CD4-positive, alpha-beta T cell treated with Interferon alpha-2 for 1 hour (primary cell): ENCODE measurements at places on chromosomes 16 and 17.

DNA sequence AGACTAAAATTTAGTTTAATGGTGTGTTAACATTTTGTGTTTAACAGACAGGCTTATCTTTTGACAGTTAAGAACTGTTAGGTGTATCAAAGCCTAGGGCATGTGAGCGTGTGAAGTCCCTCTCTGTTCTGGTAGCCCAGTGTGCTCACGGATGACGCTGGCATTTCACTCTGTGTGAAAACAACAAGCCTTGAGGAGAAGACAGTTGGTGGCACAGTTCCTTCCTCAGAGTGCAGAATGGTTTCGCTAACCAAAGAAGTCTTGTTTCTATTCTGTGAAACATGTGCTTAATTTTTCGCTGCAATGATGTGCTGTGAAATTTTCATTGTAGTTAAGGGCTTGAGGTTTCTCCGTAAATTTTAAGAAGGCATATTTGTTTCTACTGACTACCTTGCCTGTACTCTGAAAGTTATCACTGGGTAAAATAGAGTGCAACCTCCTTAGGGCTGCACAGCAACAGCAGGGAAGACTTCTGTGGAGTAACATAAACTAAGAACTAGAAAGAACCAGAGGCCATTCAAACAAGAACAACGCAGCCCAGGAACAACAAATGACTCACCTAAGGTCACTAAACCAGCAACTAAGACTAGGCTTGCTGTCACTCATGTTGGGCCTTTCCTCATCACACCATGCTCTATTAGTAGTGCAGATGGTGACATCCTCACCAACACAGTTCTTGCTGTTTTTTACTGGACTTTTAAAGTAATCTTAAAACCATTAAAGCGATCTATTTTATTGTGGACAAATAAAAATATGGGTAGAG lies 33.4 kb downstream of the BRD7 start:
- peak; percentile 28 for DNase-seq

- no peak for DNase-seq
These were observed 83.2 kb downstream of the SPECC1 start for GRCh38 chr17:20092261-20092867.

- peak; percentile 91 for DNase-seq
These were observed 945 bp downstream of the SGSH start for GRCh38 chr17:80219013-80219762.

DNA sequence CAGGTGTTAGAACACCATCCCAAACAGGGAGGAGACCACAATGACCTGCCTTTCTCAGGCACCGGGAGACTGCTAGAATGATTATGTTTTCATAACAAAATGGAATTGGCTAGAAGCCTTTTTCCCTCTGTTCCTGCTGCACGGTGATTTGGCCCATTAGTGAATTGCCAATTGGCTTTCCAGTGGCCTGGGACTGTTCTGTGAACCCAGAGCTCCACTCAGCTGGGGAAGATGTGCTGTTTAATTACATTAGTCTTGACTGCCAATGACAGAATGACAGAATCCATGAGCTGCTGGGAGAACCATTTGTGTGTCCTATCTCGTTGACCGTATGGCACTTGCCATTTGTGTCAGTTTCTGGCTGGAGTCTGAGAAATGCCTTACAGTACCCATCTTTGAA lies 242.9 kb downstream of the CDH11 start:
- DNase-seq = no peak

DNA sequence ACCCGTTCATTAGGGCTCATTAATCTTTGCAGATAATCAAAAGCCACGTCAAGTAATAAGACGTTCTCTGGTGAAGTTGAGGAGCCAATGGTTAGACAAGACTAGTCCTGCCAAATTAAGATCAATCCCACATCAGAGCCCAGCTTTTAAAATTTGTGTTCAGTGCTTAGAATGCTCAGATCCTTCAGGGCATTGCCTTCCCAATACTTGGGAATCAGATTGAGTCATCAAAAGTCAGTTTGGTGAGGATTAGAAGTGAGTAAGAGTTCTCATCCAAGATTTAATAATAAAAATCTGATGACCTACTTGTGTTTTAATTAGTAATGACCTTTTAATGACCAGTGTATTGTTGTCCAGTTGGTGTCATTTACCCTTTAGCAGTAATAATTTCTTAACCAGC lies 19.8 kb downstream of the MAP2K4 start:
- no peak for DNase-seq

DNA sequence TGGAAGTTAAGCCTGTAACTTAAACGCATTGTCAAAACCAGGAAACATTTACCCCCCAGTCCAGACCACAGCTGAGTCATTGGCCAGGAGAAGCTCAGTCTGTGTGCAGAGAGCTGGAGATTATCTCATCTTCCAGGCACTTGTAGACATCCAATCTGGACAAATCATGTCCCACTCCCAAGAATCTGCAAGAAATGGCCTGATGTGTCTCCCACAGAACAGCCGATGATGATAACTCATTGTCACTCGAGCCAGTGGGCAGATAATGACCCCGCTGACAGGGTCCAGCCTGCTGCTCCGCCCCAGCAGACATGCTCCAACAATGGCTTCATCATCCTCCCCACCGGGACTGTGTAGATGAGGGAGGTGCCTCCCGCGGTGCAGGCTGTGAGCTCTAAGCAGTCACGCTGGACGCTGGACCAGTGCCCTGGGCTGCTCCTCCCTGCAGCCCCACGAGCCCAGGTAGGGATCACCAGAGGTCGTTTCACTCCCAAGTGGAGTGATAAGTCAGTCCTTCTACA lies 322.5 kb downstream of the C16orf95 start:
- DNase-seq = no peak

DNA sequence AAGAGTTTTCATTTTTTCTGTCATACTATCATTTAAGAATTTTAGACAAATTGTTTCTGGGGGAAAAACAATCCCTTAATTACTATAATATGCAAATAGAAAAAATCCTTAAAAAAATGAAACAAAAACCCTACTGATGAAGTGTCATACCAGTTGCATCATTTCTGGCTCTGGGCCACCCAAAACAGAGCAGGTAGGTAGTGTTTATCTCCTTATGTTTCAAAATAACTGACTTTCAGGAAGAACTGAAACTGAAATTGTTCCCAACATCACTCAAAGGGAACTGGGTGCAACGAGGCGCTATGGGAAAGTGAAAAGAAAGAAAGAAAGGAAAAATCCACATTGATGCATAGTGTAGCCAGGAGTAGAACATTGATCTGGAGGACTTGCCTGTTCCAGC lies 653.1 kb upstream of the SOX9 start:
- DNase-seq = no peak

GRCh38 chr16:261031-261691 lies 14.6 kb downstream of the RGS11 start:
- no peak for DNase-seq

GRCh38 chr17:75086496-75087181 lies 1.1 kb upstream of the SLC16A5 start:
- no peak for DNase-seq

DNA sequence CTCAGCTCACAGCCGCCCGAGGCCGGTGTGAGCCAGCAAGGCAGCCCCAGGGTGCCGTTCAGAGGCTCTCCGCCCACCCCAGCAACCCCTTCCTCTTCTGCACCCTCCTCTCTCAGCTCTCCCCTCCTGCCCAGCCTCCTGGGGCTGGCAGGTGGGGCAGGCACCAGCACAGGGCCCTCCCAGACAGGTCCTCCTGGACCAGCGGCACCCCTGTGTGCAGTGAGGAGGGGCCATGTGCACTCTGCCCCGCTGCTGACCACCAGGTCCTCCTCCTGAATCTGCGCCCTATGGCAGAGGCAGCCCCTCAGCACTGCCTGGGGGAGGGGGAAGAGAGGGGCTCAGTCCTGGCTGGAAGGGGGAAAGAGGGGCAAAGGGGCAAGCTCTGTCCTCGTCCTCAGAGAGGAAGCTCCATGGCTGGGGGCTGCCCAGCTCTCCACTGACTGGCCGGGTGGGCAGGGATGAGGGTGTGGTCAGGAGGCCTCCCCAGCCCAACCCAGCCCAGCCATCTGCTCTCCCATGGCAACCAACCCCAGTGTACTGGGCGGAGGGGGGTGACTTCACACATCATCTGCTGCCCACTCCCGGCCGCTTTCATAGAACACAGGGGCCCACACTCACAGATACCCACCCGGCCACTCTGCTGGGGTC lies 5.4 kb upstream of the BCAR1 start:
- DNase-seq = no peak

- DNase-seq = peak; percentile 92
These were observed 41.5 kb downstream of the LDHD start for GRCh38 chr16:75074920-75075687.

GRCh38 chr17:79627766-79628690 lies 17.2 kb upstream of the RBFOX3 start:
- no peak for DNase-seq

- DNase-seq = peak; percentile 22
These were observed 1.1 kb downstream of the FLII start for GRCh38 chr17:18257268-18257981.

GRCh38 chr17:31411707-31412285 lies 20.3 kb downstream of the RAB11FIP4 start:
- DNase-seq = no peak

- DNase-seq = no peak
These were observed 2.8 kb downstream of the CEP20 start for GRCh38 chr16:15885560-15886001.

DNA sequence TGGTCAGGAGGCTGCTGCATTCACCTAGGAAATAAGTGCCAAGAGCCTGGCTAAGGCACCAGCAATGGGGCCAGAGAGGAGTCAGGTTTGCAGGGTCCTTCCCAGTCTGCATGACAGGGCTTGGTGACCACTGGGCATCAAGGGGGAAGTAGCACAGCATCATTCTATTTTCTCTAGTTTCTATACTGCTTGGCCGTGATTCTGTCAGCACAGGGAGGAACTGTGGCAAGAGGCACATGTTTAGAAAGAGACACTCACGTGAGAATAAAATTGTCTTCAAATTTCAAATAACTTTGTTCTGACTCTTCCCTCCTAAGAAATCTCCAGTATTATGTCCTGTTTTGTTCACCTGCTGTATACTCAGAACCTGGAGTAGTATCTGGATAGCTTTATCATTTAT lies 37.8 kb downstream of the ERN1 start:
- DNase-seq = no peak

DNA sequence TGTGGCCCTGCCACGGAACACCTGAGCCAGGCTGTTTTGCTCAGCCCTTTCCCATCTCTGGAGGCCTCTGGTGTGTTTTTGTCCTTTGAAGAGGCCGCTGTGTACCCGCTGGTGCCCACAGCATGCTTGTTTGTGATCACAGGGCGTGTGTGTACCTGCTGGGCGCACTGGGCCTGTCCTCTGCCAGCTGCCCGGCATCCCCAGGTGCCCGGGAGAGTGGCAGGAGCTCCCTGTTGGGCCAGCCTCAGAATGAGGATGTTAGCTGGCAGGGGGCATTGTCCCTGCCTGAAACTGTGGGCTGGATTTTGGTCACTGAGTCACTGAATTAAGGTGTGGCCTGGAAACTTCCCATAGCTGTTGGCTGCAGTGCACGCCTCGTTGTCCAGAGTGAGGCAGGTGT lies 31.1 kb downstream of the BAIAP2 start:
- DNase-seq = no peak

GRCh38 chr17:44602970-44603369 lies 45.7 kb downstream of the FZD2 start:
- DNase-seq = no peak

DNA sequence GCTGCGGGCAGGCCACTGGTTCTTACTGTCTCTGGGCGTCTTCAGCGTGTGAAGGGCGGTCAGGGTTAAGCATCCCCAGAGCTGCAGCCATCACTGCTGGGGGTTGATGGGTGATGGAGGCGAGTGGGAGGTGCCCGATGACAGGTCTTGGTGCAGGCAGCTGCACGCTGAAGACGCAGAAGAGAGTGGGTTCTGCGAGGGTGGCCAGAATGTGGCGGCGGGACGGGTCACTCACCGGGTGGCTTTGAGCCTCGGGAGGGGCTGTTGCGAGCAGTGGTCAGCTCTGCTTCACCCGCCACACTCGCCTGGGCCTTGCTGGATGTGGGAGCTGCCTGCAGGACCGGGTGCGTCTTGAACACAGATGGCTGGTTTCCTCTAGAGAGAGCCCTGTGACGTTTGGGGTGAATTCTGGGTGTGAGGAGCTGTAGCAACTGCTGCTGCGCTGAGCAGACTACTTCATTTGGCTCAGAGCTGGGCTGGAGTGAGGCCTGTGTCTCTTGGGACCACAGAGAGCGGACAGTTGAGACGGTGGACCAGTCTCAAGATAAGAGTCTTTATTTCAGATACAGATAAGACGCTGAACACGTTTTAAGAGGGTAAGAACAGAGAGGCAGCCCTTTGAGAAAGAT lies 44.6 kb upstream of the ZNF750 start:
- peak; percentile 29 for DNase-seq

GRCh38 chr17:3963237-3964201 lies 718 bp downstream of the ATP2A3 start:
- peak; percentile 74 for DNase-seq

- DNase-seq = no peak
These were observed 595.2 kb downstream of the TOX3 start for GRCh38 chr16:51951668-51952298.

DNA sequence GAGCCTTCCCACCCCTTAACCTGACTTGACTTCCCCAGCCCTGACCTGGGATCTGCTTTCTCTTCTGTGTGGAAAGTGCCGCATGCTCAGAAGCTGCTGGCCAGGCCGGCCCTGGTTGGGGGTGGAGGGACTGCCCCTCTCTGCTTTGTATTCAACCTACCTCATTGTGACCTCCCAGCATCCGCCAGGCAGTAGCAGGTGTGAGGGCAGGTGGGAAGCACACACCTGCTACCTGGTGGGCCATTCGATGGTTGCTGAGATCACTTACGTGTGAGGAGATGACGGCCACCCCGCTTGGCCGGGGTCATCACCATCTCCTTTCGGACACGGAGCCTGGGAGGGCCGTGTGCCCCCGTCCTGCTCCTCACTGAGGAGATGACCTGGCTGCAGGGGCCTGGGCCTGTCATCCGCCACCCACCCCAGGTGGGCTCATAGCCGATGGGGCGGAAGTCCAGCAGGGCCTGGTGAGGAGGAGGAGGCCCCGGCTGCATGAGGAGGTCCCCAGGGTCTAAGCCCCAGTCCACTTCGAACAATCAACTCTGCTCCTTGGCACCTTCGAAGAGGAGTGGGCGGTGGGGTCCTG lies 7.1 kb downstream of the CPNE7 start:
- DNase-seq = no peak

DNA sequence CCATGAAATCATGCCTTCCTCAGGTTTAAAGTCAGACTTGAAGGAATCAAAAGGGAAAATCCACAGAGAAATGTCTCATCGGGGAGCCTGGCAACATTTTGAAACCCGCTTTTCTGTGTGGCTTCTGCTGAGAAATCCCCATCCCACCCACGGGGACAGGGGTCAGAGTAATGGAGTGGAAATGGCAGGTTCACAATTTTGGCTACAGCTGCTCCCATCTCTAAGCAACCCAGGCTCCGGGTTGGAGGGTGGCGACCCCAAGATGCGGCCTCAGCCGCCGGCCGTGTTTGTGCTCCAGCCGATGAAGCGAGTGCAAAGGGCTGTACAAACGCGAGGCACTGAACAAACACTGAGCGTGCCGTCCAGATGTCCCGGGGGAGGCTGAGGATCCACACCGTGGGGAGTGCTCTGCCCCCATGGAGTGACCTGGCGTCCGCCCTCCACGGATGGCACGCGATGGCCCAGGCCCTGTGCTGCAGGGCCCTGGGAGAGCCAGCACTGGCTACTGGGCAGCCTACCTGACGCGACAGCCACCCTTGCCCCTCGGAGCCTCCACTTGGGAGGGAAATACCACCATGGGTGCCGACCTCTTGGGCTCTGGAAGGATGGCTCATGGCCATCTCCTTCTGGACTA lies 22.2 kb downstream of the SLC43A2 start:
- no peak for DNase-seq
